Cerebellar nuclear complex (tissue), 1 donor: ENCODE measurements at places on chromosomes 4 and X.

DNA sequence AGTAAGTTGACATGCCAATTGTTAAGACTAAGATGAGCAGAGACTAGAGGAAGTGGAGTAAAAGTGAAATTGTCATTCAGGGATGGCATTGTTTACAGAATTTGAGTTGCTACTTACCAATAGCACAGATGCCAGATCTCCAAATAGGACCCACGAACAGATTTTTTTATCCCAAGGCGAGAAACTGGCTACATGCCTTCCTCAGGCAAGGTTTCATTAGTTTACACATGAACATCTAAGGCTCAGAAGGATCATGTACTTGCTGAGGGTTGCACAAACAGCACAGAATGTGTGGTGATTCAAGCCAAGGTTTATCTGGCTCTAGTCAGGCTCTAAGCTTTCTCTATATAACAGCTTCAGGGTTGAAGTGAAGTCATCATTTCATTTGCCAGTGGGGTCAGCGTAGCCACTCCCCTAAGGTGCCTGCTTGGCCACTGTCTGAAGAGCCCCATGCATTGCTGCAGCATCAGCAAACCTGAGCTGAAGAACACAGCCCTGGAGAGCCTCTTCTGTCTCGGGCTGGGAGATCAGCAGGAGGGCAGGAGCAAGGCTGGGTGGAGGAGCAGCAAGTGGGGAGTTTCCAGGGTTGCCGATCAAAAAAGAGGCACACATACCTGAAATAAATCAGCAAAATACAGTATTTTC is 193.0 kb upstream of the LCORL start:
- DNase-seq = no peak

DNA sequence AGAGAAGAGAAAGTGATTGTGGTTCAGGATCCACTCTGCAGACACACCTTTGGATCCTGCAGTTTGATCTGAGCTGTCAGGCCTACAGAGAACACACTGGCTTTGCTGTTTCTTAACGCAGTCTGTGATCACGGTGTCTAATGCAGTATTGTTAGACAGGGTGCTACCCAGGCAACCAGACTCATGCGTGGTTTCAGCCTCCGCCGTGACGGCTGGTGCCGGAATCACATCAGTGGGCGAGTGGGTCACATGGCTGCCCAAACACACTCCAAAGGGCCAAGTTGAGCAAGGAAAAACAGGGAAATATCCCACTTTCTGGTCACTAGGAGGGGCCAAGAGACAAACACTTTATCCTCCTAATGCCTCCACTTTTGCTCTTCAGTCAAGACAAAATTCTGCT is 27.5 kb downstream of the CCDC149 start:
- DNase-seq = no peak

DNA sequence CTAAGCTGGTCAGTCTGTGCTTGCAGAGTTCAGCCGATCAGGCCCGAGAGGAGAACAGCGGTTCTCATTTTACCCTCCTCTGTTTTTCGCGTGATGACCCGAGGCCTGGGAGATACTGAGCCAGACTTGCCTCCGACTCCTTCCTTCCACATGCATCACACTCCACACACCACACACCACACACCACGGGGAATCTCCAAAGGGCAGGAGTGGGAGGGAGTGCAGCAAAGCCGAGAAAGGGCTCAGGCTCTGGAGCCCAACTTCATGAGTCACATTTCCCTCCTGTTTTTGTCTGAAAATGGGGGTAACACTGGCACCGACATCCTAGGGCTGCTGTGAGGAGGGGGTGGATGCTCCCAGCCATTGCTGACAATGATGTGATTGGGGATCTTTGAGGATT is 38.9 kb downstream of the TKTL1 start:
- no peak for DNase-seq

- no peak for DNase-seq
Observed at GRCh38 chrX:125681058-125681457, 361.4 kb downstream of the TEX13C start.

- no peak for DNase-seq
Observed at GRCh38 chr4:5998333-5998936, 19.8 kb downstream of the C4orf50 start.

DNA sequence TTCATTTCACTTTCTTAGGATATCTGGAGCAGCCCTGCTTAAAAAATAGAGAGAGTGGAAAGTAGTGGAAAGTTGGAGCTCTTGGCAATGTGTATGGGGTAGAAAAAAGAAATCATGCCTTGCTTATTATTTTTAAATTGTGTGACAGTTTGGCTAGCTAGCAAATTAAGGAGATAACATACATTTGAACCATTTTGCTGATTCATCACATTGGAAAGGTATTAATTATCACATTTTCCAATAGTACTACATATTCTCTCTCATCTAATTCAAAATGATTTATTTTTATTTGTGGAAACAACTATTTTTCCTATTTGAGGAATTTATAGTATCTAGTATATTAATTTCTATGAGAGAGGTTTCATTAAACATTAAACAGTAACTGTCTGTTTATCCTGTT is 280.4 kb downstream of the KLHL4 start:
- DNase-seq = no peak

DNA sequence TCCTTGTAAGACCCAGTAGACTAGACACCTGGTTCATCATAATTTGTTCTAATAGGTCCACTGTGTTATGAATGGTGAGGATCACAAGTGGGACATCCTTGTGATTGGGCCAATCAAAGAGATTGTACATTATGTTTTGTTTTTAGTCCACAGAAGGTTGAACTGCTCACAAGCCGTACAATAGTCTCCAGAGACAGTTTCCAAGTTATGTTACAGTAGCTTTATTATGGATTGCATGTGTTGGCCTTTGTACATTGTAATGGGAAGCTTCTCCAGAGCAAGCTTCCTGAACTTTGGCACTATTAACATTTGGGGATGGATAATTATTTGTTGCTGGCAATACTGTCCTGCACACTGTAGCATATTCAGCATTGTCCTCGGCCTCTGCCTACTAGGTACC is 86.1 kb downstream of the MAGEB10 start:
- no peak for DNase-seq

GRCh38 chr4:171031338-171031737 is 781.9 kb upstream of the GALNTL6 start:
- DNase-seq = no peak
